AG08396 (cell line): ENCODE measurements at places on chromosomes 6 and 20.

- no peak for DNase-seq
These were observed 17.6 kb downstream of the NOL4L start for GRCh38 chr20:32567384-32568178.

- DNase-seq: no peak
These were observed 571.5 kb downstream of the EYS start for GRCh38 chr6:65135567-65135966.

DNA sequence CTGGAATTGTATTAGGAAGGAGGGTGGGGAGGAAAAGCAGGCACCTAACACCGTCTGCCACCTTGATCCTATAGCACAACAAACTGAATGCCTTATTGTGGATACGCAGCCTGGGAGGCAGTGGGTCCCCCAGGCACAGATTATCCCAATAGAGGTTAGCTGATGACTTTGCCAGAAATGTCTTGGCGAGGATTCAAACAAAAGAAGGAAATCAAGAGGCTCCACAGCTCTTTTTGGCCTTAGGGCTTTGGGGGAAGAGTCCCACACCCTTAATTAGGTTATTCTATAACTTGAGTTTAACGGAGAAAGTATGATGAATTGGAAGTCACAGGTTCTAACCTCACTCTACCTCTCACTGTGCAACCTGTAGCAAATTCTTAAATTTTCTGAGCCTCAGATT is 102.0 kb downstream of the MRPL14 start:
- no peak for DNase-seq

DNA sequence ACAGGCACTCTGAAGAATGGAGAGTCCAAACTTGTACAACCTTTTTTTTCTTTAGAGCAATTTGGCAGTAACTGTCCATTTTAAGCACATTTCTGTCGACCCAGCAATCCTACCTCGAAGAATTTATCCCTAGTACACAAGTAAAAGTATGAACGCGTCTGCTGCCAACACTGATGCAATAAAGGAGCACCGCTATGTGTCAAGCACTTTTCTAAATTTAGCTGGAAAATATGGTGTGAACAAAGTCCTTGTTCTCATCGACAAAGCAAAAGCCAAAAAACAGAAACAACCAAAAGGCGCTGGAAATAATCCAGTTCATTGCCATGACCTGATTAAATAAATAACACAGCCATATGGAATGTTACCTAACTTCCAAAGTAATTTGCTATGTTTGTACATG is 1.1 kb downstream of the DPM1 start:
- DNase-seq: no peak

GRCh38 chr20:34708621-34709043 is 4.5 kb downstream of the TP53INP2 start:
- peak; percentile 48 for DNase-seq

- DNase-seq: no peak
These were observed 65.7 kb downstream of the PYGB start for GRCh38 chr20:25313593-25313992.

DNA sequence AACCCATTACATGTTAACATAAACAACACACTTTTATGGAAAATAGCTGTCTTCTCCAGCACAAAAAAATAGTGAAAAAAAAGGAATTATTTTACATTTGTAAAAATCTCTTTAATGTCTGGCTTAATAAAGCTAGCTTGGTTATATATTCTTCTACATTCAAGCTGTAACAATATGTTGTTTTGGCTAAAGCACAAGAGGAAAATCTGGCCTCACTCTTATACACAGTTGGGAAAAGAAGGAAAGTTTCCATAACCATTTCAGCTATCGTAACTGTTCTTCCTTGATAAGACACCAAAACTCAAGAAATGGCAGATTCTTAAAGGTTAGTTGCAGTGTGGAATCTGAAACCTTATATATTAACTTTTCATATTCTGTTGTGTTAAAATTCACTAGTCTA is 7.6 kb downstream of the HLA-DOB start:
- DNase-seq: no peak

- no peak for DNase-seq
These were observed 101.3 kb downstream of the OR2B2 start for GRCh38 chr6:27810768-27811450.

DNA sequence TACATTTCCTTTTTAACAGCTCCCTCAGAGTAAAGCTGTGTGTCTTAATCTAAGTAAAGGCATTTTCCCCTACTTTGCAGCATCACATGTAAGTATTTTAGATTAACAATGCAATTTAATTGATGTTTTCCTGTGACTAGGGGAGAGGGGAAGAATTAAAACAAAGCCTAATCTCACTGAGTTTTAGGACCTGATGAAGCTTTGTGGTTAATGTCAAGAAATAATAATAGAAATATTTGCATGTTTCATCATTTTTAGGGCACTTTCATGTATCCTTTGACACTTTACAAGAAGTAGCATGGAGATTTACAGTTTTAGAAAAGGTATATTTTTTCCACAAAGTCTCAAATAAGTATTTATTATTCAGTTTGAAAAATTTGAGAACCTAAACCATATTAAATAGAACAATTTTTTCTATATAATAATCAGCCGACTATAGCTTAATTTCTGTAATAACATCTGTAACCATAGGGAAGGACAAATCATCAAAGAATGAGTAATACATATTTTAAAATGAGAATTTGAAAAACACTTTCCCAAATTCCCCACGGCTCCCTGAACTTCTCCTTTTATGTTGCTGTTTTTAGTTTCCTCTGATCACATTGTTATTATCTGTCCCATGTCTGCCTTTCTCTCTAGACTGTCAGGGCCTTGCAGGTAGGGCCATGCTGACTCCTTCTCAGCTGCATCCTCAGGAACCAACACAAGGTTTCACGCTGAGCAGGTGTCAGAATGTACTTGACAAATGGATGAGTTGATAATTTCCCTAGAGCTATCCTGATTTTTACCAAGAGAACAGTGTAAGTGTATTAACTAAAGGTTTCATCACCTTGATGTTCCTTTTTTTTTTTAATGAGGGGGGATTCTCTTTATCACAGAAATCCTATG is 338.1 kb downstream of the SYNE1 start:
- DNase-seq: no peak

GRCh38 chr6:49519660-49520059 is 19.9 kb downstream of the GLYATL3 start:
- no peak for DNase-seq

DNA sequence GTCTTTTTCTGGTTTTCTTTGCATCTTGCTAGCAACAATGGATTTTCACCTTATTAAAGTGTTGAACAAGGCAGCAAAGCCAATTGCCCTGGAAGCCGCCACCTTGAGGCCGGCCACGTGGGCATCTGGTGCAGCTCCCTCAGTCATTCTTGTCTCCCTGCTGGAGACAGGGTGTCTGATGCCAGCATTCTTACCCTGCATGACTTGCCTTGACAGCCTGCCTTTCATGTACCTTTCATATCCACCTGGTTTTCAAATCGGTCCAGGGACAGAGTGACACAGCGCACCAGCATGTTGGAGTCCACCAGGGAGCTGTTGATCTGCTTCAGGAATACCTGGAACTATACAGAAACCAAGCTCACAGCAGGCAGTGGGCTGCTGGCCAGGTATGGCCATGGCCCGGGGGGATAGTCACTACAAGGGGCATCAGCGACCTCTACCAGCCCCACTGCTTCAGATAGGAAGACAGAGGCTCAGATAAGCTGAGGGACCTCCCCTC is 49.8 kb downstream of the MYH7B start:
- DNase-seq: no peak

- no peak for DNase-seq
These were observed 700.7 kb downstream of the EPM2A start for GRCh38 chr6:145034664-145035063.

DNA sequence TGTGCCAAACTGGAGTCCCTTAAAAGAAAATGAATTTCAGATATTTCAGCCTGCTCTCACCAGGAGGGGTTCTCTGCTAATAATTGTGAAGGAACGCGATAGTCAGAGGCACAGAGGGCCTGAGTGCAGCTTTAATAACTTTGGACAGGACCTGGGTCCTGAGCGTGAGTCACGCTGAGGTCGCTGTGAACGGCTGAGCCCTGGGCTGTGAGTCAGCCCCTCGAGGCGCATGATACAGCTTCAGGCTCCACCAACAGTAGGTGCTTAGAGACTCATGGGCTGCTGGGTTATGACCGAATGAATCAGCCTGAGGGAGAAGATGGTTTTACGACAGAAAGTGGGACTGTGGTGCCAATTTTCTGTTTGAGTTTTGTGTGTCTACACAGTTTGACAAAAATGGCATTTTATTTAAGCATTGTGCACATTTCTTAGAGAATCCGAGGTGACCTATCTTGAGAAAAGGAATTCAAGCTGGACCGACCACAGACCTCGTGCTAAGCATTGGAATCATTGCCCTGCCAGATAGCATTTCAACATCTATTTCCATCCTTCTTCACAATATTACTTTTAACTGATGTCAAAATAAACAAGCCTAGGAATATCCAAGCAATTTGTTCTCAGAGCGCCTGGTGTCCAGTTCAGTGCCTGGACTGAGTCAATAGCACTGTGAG is 183.0 kb downstream of the THBS2 start:
- DNase-seq: peak; percentile 93

DNA sequence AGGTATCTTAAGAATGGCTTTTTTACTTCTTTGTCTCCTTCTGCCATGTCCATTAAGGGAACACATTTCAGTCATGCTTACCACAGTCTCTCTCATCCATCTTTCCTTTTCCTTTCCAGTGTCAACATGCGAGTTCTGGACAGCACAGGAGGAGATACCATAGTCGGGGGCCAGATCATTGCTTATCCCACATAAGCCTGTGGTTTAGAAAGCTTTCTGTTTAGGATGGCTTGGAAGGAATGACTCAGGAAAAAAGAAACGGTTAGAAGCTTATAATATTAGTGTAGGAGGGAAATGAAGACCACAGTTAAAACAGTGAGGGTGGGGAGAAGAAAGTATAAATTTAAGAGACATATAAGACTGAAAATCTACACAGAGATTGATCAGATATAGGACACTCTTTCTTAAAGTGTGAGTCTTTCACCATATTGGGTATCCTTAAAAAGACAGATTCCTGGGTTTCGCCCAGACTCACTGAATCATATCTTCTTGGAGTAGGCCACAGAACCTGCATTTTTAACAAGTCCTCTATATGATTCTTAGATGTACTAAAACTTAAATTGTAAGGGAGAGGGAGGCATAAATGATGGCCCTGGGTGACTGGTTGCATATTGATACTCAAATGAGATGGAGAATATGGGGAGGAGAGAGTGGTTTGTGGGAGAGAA is 36.1 kb downstream of the DSE start:
- peak; percentile 26 for DNase-seq

DNA sequence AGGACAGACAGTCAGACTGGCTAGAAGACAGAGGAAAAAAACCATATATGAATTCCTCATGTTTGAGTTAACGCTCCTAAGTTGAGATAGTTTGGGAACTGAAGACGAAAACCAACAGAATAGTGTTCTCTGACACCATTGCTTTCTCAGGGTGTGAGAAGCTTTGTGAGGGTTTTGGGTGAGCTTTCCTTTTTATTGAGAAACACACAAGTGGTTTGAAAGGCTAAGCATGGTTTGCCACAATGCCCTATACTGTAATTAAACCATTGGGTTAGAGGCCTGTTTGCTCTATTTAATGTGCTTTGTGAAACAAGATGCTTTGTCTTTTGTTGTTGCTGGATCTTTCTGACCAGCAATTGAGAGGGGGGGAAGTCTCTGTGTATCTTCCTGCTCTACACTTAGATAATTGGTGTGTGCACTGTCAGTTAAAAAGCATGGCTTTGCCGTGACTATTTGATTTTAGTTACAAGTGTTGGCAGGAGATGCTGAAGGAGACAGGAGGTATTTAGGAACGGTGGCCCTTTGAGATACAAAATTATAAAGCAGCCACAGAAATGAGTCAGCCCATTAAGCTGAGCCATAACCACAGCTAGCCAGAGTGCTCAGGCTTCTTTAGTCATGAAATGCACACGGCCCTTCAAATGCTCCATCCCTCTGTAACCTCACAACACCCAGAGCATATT is 273.0 kb upstream of the PREP start:
- peak; percentile 84 for DNase-seq

- DNase-seq: peak; percentile 96
These were observed at the start of gene RAD21L1 for GRCh38 chr20:1225783-1226654. TSS of gene RAD21L1 (plus strand) at chr20:1226044. CDS start at chr20:1228454, 2,410 bp downstream.

GRCh38 chr6:145047891-145048290 is 687.4 kb downstream of the EPM2A start:
- no peak for DNase-seq

DNA sequence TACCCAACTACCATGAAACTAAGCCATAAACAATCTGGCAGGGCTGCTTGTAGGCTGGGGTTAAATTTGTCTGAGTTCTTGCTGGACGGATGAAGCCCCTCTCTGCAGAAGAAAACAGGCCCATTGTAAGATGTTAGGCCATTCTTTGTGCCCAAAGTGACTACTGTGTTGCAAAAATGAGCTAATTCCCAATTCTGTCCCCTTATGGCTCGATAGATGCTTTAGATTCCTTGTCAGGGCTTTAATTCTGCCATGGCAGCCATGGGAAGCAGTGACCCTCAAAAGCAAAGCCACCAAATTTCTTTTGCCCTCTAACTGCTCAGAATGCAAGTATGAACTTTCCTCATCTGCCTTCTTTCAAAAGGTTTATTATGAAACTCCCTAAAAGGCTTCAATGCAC is 45.2 kb downstream of the LAMA4 start:
- no peak for DNase-seq

- no peak for DNase-seq
These were observed 313.4 kb downstream of the CDH26 start for GRCh38 chr20:60271597-60271996.

DNA sequence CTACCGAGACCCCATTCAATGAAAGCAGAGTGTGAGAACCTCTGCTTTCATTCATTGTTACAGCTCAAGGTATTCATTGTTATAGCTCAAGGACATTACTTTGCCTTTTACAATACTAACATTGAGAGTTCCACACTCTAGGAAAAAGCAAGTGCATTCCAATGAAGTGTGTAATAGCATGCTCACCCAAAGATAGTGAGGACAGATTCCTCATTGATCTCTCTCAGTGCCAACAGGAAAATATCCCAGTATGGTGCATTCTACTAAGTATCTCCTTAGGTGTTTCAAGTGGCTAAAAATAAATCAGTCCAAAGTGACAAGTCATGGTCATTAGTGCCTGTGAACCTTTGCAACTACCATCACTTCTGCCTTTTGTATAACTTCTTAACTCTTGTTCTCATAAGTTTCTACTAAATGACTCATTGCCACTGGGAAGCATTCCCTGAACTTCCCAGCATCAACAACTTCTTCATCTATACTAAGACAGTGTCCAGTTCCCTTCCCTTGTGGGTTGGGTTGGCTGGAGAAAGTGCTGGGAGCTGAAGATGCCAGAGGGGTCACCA is 140.7 kb upstream of the STXBP5 start:
- DNase-seq: peak; percentile 43

DNA sequence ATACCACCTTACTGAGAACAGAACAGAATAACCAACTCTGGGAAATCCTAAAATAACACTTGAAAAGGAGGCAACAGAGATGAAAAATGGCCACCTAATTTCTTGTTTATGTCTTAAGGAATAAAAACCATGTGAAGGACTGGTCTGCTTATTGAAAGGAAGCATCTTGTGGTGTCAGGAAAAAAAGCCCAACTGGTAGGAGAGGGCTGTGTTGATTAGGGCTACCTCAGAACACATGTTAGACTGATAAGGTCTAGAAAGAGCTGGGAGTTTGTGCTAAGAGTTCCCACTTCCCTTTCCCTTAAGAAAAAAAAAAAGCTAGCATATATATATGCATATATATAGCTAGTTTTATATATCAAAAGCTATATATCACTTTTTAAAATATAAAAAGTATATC is 425.3 kb upstream of the BTBD3 start:
- no peak for DNase-seq
